Esophagus squamous epithelium (tissue), 5 donors: ENCODE measurements at places on chromosomes 16 and 17.

DNA sequence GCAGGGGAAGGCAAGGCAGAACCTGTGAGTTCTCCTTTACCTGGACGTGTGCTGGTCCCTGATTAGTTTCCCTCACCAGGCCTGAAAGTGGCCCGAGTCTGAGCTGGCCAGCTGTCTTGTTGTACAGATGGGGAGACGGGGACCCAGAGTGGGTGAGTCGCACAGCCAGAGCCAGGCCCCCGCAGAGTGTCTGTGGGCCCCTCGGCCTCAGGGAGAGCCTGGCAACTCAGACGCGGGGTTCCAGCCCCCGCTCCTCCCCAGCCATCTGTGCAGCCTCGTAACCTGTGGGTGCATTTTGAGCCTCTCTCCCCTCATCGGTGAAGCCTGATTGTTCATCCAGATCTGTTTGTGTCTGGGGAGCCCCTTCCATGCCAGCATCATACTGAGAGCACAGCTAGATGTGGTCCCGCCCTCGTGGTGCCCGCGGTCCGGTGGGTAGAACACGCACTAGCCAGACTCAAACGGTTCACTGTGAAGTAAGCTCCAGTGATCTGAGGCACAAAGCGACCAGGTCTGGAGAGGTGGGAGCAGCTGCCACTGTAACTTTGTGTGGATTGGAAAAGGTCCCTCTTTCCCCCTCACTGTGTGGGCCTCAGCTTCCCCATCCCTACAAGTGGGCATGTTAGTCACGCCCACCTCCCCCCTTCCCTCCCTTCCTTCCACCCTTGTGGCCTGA is 6.0 kb upstream of the NDRG4 start:
- DNase-seq = no peak

DNA sequence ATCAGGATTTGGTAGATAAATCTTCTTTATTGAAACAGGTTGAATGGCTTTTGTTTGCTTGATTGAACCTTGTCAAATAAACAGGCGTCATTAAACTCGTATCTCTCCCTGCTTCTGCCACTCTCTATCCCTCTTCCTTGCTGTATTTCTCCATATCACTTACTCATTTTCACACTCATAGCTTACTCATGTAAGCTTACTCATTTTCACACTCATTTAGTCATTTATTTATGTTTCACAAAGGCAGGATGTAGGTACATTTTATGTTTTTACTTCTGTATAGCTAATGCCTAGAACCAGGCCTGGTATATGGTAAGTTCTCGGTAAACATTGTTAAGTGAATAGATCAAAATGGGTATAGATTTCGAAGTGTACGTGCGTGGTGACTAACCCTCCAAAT is 450.0 kb downstream of the PMP22 start:
- DNase-seq = no peak

- DNase-seq = no peak
These were observed 304.5 kb downstream of the CPPED1 start for GRCh38 chr16:12499032-12499745.

GRCh38 chr17:1683459-1683858 is 1.2 kb downstream of the PRPF8 start:
- DNase-seq = no peak

- no peak for DNase-seq
These were observed 17.3 kb upstream of the SPN start for GRCh38 chr16:29645694-29646187.
